ENCODE measurements at places on chromosomes 11 and 22.

DNA sequence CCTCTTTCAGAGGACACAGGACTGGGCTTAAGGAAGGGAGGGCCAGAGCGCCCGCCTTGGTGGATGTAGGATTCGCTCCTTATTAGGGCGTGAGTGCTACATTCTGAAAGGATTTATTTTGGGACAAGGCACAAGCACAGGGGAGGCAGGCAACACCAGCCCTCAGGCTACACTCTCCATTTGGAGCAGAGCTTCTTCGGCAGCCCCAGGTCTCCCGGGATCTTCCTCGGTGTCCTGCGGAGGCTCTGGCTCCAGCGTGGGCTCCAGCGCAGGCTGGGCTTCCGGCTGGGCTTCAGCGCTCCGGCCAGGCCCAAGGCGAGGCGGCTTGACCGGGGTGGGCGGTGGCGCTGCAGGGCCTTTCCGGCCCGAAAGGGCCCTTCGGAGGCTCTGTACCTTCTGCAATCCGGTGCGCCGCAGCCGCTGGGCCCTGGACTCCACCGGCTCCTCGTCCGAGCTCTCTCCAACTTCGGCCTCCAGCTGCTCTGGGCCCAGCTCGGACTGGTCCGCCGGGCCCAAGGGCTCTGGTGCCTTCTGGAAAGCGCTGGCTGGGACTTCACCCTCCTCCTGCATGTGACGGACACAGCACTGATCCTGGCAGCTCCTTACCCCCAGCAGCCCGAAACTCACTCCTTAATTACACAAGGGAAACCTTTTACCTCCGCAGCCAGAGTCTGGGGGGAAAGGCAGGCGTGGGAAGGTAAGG is 1.1 kb downstream of the CAVIN3 start:
- peak; percentile 57 for DNase-seq

- no peak for DNase-seq
Measured at GRCh38 chr22:47604563-47604962, 842.1 kb downstream of the TBC1D22A start.

DNA sequence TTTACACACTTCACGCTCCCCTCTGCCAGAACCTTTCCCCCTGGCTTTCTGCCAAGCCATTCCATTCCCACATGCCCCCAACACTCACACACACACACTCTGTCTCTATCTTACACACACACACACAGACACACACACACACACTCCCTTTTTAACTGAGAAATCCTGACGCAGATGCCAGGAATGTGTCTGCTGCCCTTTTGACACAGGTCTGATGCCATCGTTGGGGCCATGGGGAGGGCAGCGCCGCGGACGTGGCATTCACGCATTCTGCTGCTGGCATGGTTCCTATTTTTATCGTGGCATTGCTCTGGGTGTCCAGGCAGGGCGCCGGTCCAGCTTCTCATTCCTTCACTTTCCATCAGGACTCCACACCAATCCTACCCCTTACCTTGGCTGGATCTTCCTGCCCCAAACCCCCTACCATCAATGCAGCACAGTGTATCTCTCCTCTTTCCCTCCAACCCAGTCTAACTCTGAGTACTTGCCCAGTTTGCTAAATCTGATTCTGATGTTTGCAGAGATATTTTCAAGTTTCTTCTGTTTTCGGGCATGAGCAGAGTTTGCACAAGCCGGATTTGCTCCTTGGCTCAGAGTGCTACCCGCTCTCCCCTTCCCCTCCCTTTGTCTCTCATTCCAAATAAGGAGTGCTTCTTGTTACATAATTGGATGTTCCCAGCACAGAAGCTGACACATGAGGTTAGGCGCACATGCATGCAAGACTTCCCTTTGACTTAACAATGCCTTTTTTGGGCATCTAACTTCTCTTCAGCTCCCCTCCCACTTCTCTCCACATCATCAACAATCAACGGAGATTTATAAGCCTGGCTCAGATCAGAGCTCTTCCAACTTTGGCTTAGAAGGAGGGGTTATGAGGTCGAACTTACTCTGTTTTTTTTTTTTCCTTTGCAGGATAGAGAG is 18.8 kb downstream of the SNX19 start:
- peak; percentile 81 for DNase-seq

DNA sequence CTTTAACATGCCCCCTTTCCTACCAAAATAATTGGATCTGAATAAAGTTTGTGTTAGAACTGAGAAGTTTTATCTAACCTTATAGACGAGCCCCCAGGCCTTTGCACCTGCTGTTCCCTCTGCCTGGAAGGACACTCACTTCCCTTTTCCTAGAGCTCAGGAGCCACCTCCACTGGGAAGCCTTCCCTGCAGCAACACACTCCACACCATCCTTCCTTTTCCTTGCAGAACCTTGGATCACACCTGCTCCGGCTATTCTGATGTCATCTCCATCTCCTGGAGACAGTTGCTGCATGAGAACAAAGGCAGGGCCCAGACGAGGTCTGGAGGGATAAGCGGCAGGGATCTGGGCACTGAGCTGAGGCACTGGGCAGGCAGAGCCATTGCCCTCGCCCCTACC is 22.6 kb upstream of the MYOD1 start:
- no peak for DNase-seq

- peak; percentile 78 for DNase-seq
Measured at GRCh38 chr11:117226388-117227385, 5.2 kb downstream of the PCSK7 start.

DNA sequence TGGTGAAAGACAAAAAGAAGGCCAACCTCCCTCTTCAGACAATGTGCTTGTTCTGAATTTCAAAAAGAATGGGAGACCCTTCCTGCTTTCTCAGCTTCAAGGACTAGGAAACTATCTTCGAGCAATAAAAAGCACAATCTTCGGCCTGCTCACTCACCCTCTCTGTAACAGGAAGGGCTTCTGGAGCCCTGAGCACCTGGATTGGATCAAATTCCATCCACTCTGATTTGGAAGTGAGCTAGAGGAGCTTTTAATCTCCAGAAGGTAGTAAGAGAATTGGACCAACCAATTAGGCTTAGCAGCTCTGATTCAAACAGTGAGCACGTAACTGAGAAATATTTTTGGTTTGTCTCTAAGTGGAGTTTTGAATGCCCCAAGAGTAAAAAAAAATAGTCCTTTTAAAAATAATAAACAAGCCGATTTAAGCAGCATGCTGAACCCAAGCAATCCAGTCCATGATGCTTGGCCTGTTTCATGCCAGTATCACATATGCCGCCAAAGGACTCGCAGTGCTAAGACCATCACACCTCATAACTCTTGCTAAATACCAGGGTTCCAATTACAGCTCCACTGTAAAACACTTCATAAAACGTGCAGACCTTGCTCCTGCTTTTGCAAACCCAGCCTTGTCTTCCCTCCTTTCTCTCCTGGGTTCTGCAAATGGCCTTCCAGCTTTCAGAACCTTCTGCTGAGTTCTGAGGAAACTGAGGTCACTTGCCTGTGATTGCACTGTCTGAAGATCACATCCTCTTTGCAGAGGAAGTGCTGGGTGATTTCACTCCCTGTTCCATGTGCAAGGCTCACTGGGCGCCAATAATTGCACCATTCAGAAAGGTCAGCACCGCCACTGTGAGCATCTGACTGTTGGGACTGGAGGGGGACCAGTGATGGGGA is 74.4 kb downstream of the SLC1A2 start:
- DNase-seq: no peak

- DNase-seq: no peak
Measured at GRCh38 chr22:47587361-47587760, 824.9 kb downstream of the TBC1D22A start.

DNA sequence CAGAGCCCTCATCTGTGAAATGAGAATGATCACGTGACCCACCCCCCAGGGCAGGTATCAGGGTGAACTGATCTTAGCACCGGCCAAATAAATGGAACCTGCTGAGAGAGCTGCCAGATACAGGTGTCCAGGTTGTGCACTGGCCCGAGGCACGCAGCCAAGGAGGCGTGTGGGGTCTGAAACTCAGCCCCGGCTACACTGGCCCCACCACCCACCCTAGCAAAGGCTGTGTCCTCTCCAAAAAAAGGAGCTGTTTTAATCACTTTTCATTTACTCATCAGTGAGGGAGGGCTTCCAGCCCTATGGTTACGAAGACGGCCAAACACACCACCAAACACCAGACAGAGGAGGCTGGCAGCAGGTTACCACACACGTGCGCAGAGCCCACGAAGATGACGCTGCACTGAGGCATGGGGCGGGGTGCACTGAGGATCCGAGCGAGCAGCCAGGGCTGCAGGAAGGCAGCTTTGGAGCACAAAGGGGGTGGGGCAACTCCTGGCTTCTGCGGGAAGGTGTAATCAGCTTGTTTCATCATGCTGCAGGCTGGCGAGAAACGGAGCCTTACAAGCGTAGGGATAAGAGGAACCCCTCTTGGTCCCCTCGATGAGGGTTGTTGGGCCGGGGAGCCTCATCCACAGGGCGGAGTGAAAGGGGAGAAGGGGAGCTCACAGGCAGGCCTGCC is 19.5 kb upstream of the SLC22A12 start:
- DNase-seq: no peak

- DNase-seq: no peak
Measured at GRCh38 chr11:27596388-27596787, 89.8 kb upstream of the LIN7C start.

- DNase-seq: no peak
Measured at GRCh38 chr22:44199866-44200265, 19.1 kb downstream of the PARVG start.

- DNase-seq: no peak
Measured at GRCh38 chr11:18785411-18785810, 6.2 kb downstream of the PTPN5 start.

DNA sequence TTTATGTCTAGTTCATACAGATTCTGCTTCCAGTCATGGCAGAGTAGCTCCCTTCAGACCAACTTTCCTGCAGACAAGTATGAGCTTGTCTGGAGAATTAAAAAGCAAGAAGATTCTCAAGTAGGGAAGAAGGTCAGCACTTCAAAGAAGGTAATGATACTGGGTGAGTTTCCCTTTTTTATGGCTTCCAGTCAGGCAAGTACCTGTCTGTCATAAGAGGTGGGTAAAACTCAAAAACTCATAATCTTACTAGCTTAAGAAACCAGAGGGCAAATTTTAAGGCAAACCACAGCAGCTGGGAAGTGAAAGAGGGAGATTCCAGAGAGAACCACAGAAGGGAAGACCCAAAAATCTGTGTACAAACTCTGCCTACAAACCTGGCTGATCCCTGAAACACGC is 54.2 kb downstream of the DENND5A start:
- peak; percentile 29 for DNase-seq

GRCh38 chr22:46147471-46148267 is 2.7 kb upstream of the PPARA start:
- DNase-seq: no peak

DNA sequence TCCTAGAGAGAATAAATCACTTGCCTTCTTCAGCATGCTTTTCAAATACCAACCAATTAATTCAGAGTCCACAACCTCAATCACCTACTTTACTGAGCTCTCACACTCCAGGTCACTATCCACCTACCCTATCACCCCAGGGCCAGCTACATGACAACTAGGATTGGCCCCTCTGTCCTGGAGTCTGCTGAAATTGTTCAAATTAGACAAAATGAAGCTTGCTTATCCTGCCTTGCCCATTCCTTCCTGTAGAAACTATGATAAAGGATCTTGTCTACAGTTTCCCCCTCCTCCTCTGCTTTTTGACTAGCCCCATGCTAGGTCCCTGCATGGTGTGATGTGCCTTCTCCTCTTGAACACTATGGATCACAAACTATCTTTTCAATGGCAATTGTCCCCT is 94.5 kb downstream of the JRKL start:
- DNase-seq: no peak

GRCh38 chr22:30422481-30423300 is 2.9 kb upstream of the MTFP1 start:
- peak; percentile 98 for DNase-seq

GRCh38 chr11:2102883-2103213 is 36.3 kb downstream of the IGF2 start:
- DNase-seq: no peak

DNA sequence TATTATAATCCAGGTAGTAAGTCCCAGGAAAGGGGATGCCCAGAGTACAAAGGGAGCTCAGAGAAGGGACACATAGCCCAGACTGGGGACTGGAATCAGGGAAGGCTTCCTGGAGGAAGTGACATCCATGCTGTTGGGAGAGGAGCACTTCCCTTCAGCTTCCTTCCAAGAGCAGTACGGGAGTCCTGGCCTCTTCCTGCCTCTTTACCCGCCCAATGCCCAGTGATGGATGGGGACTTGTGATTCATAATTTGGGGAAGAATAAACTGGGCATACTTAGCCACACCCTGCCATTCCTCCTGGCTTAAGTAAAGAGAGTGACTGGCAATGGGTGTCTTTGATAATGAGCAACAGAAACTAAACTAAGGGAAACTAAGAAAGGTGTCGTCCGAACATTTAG is 11.5 kb downstream of the C11orf91 start:
- DNase-seq: peak; percentile 45

DNA sequence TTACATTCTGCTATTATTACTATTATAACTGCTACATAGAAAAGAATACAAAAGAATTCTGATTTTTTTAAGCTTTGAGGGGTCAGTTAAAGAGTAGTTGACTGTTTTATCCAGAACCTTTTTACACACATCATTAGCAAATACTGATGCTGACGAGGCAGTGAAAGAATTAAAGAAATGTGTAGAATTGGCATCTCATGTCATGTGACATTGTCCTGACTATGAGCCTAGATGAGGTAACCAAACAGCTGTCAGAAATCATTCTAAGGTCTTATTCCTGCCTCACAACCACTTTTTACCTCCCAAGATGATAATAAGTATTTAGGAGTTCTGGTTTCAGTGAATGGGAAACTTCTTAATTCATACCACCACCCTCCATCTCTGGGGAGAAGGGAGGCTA is 121.0 kb downstream of the SLC1A2 start:
- DNase-seq: no peak

- DNase-seq: no peak
Measured at GRCh38 chr22:41296826-41297667, 4.3 kb upstream of the ZC3H7B start.

DNA sequence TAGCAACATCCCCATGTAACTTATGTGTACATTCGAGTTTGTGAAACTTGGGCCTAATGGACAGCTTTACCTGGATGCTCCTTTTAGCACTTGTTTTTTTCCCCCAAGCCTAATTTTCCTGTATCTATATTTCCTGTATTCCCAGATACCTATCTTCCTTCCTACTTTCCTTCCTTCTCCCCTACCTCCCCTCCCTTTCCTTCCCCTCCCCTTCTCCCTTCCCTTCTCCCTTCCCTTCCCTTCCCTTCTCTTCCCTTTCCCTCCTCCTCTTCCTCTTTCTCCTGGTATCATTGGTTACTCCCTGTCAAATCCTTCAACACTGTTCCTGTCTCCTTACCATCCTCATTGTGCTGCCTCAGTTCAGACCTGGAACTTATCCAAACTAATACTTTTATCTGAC is 111.8 kb downstream of the HIPK3 start:
- DNase-seq: no peak
